ENCODE measurements at places on chromosomes 2 and 18.

- no peak for ATAC-seq
Observed at GRCh38 chr2:62857139-62857931, 151.8 kb downstream of the EHBP1 start.

DNA sequence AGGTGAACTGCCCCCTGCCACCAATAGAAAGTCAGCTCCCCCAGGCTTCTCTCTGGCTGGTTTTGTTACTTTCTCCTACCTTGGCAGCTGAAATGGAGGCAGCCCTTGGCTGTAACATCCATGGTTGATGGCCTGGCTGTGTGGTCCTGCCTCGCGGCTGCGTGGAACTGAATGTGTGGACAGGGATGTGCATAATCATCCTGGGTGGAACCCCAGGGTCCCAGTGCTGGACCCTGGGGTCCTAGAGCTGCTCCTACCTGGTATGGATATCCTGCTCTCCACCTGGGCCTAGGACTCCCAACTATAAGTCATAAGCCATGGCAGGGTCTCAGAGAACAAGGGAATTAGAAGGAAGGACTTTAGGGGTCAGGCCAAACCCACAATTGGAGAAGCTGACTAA, 93.5 kb downstream of the CAPN13 start:
- no peak for ATAC-seq

DNA sequence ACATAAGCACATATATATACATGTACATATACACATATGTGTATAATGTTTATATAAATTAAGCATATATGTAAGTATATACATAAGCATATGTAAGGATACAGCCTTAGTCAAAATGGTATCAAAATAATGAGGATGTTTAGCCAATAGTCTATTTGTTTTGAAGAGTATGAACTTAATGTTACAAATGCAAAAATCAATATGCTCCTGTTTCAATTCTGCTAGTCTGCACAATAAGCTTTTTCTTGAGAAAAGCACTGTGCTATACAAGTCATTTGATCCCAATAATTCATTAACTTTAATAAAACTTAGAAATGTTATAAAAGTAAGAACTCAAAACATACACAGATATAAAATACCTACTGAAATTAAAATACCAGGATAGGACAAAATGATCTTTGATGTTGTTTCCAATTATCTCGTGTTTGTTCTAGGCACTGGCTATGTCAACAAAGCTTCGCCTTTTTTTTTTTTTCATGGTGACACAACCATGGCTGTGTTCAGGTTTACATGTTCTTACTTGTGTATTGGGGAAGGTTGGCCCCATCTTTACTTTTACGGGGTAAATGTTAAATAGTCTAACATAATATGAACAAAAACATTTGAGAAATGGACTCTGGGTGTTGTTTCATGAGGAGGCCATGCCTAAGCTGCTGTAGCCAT, 271.1 kb upstream of the CDH19 start:
- ATAC-seq, result no peak

GRCh38 chr2:10520154-10520553, 72.0 kb upstream of the ODC1 start:
- ATAC-seq, result no peak

DNA sequence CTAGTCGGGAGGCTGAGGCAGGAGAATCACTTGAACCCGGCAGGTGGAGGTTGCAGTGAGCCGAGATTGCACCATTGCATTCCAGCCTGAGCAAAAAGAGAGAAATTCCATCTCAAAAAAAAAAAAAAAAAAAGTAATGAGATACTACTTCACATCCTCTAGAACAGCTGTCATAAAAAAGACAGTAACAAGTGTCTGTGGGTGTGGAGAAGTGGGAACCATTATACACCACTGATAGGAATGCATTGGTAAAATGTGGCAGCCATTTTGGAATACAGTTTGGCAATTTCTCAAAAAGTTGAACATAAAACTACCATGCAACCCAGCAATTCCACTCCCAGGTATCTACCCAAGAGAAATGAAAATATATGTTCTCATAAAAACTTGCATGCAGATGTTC, 166.6 kb downstream of the GREB1L start:
- ATAC-seq, result no peak

DNA sequence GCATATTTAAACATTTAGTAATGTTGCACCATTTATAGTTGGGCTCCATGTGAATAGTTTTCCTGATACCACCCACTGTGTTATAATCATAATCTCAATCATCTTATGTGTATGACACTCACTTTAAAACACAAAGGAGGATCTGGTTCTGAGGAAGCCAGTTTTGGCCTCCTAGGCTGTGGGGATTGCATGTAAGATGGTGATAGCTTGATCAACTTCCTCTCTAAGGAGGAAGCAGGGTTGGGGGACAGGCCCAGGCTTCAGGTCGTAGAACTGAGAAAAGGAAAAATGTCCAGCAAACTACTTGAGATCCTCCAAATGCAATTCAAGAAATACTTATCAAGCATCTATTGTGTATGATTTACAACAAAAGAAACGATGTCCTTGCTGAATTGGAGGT, 4.9 kb upstream of the PPM1B start:
- ATAC-seq, result no peak

GRCh38 chr2:165274698-165275097, 35.5 kb downstream of the SCN2A start:
- no peak for ATAC-seq

DNA sequence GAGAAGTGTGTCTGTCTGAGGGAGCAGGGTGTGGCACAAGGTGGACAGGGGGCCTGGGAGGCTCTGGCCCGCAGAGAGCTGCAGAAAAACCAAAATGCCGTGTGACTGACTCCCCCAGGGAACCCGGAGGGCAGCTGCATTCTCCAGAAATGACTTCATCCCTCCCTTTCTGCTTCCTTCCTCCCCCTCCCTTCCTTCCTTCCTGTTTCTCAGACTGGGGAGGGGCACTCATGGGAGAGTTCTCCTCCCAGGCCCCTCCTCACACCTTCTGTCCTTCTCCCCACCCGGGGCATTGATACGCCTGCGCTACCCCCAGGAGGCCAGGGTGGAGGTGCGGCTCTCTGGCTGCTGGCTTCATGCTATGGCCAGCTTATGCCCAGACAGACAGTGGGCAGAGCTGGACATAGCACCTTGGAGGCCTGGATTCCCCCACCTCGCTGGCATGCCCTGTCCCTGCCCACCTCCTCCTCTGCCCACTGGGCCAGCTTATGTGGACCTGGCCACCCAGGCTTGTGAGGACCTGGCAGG, 8.2 kb upstream of the GPR17 start:
- peak; percentile 1 for ATAC-seq

GRCh38 chr2:144461308-144461766, 58.6 kb downstream of the ZEB2 start:
- no peak for ATAC-seq

DNA sequence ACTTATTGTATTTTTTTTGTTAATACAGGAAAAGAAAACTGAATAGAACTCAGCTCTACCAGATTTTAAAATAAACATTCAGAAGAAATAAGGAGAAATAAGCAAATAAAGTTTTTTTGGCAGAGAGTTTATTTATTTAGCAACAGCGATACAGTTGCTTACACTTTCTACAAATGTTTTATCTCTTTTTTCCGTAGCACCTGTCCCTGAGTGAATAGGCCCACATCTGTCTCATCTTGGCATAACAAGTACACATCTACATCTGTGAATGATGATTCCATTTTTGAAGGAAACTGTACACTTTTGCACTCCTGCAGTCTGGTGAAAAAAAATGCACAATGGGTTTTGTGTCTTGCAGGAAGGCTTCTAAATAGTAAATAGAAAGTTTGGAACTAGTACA, 783.6 kb upstream of the ZEB2 start:
- ATAC-seq, result no peak

GRCh38 chr18:63999871-64000270, 30.0 kb downstream of the SERPINB8 start:
- ATAC-seq, result no peak

DNA sequence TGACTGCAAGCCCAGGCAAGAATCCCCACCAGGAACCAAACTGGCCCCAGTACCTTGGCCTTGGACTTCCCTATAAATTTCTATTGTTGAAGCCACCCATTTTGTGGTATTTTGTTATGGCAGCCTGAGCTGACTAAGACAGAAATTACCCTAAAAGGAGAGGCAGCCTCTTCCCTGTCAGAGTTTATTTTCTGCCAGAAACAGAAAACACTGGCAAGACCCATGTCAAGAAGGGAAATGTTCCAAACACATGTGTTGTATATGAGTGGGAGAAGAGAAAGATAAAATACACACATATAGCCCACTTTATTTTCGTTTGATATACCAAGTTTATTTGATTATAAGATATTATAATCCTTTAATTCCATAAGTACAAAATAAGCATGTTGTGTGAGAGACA, 225.1 kb upstream of the FSHR start:
- ATAC-seq, result no peak

DNA sequence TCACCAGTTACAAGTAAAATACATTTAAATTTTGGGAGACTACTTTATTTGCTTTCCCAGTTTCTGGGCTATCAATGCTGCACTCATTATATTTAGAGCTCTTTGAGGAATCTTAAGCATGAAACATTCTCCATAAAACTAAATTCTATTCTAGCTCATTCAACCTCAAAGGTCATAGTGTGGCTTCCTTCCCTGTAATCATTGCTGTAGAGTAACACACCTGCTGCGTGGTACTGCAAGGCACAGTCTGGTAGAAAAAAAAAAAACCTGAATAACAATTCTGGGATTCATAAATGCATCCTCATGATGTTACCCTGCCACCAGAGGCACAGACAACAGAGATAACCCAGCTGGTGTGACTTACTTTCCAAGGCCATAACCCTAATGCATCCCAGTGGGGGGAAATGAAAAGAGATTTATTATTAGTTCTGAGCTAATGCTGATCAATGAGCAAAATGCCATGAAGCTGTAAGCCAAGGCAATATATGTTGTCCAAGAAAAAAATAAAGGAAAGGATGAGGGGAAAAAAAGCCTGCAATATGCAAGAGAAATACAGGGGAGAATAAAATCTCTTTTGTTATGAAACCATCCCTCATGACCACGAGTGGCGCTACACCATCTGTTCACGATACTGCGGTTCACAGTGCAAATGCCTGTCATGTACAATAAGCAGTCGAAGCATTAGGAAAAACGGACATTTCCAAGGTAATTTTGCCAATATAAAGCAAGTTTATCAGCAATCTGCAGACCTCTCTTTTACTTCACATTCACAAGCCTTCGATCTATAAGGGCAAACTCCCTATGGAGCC, 1481.6 kb upstream of the PIK3C3 start:
- no peak for ATAC-seq

DNA sequence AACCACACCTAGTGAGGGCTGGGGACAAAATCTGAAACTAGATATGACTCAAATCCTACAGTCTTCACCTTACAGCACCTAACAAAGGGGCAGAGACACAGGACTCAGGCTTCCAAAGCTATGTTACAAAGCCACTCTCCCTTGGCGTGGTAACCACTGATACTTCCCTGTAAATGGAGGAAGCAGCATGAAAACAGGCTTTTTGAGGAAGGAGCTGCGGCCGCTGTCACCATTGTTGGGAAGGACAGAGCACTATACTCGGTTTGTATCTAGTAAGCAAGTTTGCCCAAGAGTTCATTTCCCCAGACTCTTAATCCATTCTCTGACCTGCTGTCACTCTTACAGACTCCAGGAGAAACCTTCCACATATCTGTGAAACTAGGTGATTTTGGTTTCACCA, 60.3 kb downstream of the LONRF2 start:
- ATAC-seq, result no peak

DNA sequence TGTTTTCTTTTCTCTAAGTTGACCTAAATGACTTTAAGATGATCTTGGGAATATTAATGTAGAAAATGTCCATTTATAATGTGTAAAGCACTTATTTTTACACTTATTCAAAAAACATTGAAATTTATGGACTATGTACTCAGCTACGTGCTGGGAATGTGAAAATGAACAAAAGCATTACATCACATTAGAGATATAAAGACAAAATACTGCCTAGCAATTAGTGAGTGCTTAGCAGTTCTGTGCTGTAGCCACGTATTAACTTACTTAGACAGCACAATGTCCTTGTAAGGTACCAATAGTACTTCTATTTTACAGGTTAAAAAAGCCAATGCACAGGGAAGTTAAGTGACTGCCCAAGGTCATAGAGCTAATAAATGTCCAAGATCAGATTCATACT, 103.8 kb upstream of the TTN start:
- ATAC-seq, result no peak

DNA sequence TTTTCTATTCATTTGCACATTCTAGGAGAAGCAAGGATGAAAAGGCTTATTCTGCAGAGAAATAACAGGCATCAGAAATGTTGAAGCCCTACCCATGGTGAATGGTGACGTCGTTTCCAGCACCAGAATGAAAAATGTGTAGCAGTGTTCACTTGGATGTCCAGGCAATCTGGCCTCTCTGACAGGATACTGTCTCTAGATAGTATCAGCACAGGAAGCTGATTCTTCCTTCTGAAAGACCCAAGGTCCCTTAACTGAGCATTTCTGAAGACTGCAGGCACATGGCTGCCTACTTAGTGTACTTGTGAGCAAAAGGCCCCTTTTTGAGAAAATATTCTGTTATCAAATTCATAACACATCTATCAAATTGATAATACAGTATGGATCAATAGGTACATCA, 234.1 kb downstream of the XIRP2 start:
- ATAC-seq, result no peak

GRCh38 chr2:232567721-232568120, 17.2 kb downstream of the EIF4E2 start:
- no peak for ATAC-seq

GRCh38 chr2:241901500-241902351, 32.2 kb downstream of the RTP5 start:
- peak; percentile 28 for ATAC-seq

- peak; percentile 68 for ATAC-seq
Observed at GRCh38 chr2:28408764-28409599, 16.3 kb downstream of the FOSL2 start.

- peak; percentile 80 for ATAC-seq
Observed at GRCh38 chr2:98730707-98731040, 258 bp downstream of the MGAT4A start.

GRCh38 chr2:47302308-47302707, 100.6 kb upstream of the MSH2 start:
- ATAC-seq, result no peak

DNA sequence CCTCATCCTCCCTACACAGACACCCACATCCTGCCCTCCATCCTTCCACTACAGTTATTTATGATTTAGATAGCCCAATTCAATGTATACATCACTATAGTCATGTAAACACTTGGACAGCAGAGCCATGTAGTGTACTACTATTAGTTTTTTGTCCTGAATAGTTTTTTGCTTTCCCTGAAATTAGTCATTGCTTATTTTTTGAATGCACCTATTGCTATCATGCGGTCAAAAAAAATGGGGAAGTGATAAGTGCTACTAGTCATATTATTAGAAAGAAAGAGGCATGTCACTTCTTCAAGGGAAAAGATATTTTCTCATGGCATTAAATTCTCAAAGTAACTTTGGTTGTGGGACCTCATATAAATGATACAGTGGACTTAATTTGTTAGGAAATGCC, 6.8 kb upstream of the GREB1 start:
- ATAC-seq, result no peak

- no peak for ATAC-seq
Observed at GRCh38 chr2:26174691-26175465, 2.0 kb downstream of the GAREM2 start.

- no peak for ATAC-seq
Observed at GRCh38 chr2:239378021-239378917, 22.6 kb downstream of the HDAC4 start.

GRCh38 chr2:224569654-224570053, 15.5 kb downstream of the CUL3 start:
- ATAC-seq, result no peak

GRCh38 chr2:7438855-7439254, 521.6 kb downstream of the RNF144A start:
- no peak for ATAC-seq

- ATAC-seq, result no peak
Observed at GRCh38 chr2:22854588-22854987, 530.4 kb upstream of the KLHL29 start.

All from stimulated activated memory B cell treated with anti-CD40 and anti-IgM and Interleukin-4, amounts not matched to agents 10 μg/mL and 1 μg/mL and 100 μg/mL, for 72 hours (primary cell).